ENCODE measurements at places on chromosomes 5 and 9. TPM values are rescaled to one million over a fixed set of nuclear protein-coding genes. Genes with fewer than 3 reads are reported as not detected.

The CMYA5 gene
- total RNA-seq = 0.19 TPM

The PRUNE2 gene
- 0.24 TPM for total RNA-seq

The IFNB1 gene
- total RNA-seq = not detected

The FAM81B gene
- not detected for total RNA-seq

The ZNF483 gene
- total RNA-seq = 7.0 TPM

The PPIC gene
- not detected for total RNA-seq

The GRIN3A gene
- not detected for total RNA-seq

The SELENOP gene
- not detected for total RNA-seq

The GPRIN1 gene
- 4.8 TPM for total RNA-seq

The MCIDAS gene
- not detected for total RNA-seq

The ADRA1B gene
- total RNA-seq = not detected

The ANKRD20A1 gene
- 9.6 TPM for total RNA-seq

The SHROOM1 gene
- total RNA-seq = 0.54 TPM

The PHF2 gene
- total RNA-seq = 11.9 TPM

The PCDHGB5 gene
- total RNA-seq = 0.24 TPM

The FSD1L gene
- total RNA-seq = 3.4 TPM

The NAA35 gene
- total RNA-seq = 32.2 TPM

The PCDHGB3 gene
- 0.21 TPM for total RNA-seq

All from activated T-helper 17 cell treated with anti-CD3 and anti-CD28 coated beads, Interleukin-2, amount 50 U/mL, for 72 hours (primary cell).